Progenitor cell of endocrine pancreas (in vitro differentiated cells): ENCODE measurements at places on chromosomes 12 and 14. TPM values are rescaled to one million over a fixed set of nuclear protein-coding genes. Genes with fewer than 3 reads are reported as not detected.
A peak's percentile ranks its signal among the peaks of the same experiment; 100 is the strongest.

DNA sequence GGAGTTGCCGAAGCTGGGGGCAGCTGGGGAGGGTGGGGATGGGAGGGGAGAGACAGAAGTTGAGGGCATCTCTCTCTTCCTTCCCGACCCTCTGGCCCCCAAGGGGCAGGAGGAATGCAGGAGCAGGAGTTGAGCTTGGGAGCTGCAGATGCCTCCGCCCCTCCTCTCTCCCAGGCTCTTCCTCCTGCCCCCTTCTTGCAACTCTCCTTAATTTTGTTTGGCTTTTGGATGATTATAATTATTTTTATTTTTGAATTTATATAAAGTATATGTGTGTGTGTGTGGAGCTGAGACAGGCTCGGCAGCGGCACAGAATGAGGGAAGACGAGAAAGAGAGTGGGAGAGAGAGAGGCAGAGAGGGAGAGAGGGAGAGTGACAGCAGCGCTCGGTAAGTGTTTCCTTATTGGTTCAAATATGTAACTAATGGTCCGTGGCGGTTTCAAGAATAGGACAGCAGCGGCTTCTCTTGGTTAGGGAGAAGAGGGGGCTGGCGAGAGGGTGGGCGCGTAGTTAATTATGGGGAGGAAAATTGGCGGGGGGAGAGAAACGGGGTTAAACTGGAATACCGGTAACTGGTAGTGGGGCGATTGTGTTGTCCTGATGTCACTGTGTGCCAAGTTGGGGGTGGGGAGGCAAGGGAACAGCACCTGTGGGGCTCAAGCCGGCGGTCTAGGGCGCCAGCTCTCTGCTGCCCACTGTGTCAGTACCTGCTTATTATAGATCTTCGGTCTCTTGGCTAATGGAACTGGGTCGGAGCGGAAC, 8.4 kb downstream of the HOXC8 start:
- H3K4me1 ChIP-seq, result peaks cover 6% of the 10 kb centered on the region
- peak overlapping the region; percentile 16 for H3K27ac ChIP-seq
- no peak for DNase-seq
- H3K4me3 ChIP-seq, result peak overlapping the region; percentile 38
- no peaks in the 10 kb centered on the region for H3K36me3 ChIP-seq

- H3K4me1 ChIP-seq, result no peaks in the 10 kb centered on the region
- peaks cover 3% of the 10 kb centered on the region for H3K27me3 ChIP-seq
- no peaks in the 10 kb centered on the region for H3K36me3 ChIP-seq
- DNase-seq, result no peak
Observed at GRCh38 chr14:38791862-38792261, 311.2 kb downstream of the SEC23A start.

- no peak overlapping the region for H3K27ac ChIP-seq
- no peak for DNase-seq
- peak overlapping the region; percentile 72 for H3K4me3 ChIP-seq
- peaks cover 20% of the 10 kb centered on the region for H3K4me1 ChIP-seq
- H3K36me3 ChIP-seq, result no peaks in the 10 kb centered on the region
Observed at GRCh38 chr14:104689881-104690711, 678 bp downstream of the INF2 start.

GRCh38 chr12:52020539-52021336, 14.0 kb downstream of the TAMALIN start:
- peaks cover 33% of the 10 kb centered on the region for H3K4me1 ChIP-seq
- peak overlapping the region; percentile 44 for H3K4me3 ChIP-seq
- H3K27me3 ChIP-seq, result peaks cover 32% of the 10 kb centered on the region

GRCh38 chr12:24045816-24046257, 96.4 kb upstream of the SOX5 start:
- DNase-seq, result no peak
- no peak overlapping the region for H3K27ac ChIP-seq
- H3K4me1 ChIP-seq, result peaks cover 2% of the 10 kb centered on the region
- H3K36me3 ChIP-seq, result peaks cover 1% of the 10 kb centered on the region
- no peak overlapping the region for H3K4me3 ChIP-seq

- H3K27ac ChIP-seq, result no peak overlapping the region
- no peaks in the 10 kb centered on the region for H3K27me3 ChIP-seq
- DNase-seq, result no peak
- H3K4me3 ChIP-seq, result no peak overlapping the region
Observed at GRCh38 chr12:18071336-18071735, 18.7 kb downstream of the RERGL start.

DNA sequence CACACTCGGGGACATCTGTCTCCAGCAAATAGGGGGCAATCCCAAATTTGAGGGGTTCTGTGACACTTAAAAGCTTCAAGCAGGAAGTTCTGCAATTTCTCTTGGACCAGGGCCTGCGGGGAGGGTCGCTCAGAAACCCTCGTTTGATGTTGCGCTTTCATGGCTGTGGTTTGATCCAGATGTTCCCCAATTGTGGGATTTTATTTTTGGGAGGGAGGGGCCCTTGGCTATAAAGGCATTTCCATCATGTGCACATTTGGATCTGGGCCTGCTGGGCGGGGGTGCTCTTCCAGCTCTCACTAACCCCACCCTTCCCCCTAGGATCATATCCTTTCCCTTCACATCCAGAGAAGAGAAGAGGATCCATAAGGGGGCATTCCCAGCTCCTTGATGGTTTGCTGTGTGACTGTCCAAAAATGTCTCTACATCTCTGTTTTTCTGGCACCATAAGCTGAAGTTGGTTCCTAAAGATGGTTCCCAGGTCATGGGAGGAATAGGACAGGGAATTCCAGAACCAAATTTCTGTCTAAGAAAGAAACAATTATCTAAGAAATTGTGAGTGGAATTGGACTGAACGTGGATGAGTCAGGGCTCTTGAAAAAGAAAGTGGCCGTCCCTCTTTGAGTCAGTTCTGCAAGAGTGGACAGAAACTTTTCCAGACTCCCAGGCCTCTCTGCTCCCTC, 47.2 kb downstream of the SMUG1 start:
- peaks cover 9% of the 10 kb centered on the region for H3K36me3 ChIP-seq
- H3K4me3 ChIP-seq, result no peak overlapping the region
- DNase-seq, result no peak
- peaks cover 37% of the 10 kb centered on the region for H3K4me1 ChIP-seq

Gene ERP27
- total RNA-seq, result 22.8 and 23.1 TPM in 2 replicates
